ENCODE measurements at places on chromosomes 4 and X.
A peak's percentile ranks its signal among the peaks of the same experiment; 100 is the strongest.

DNA sequence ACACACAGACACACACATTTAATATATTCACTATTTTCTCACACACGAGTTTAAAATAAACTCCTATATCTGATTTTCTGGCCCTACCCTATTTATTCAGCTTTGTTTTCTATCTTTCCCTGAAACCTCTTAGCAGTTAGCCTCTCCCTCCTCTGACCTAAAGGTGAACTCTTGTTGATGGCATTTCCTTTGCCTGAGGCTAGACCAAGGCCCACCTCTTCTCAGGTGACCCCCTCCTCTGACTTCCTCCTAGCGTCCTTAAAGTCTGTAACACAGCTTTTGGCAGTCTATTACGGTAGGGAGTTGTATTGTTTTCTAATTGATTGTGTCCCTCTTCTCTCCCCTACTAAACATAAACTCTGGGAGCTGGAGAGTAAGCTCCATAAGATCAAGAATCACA lies 1.7 kb upstream of the SRPX2 start:
- no peaks in the 10 kb centered on the region for H3K36me3 ChIP-seq
- DNase-seq = no peak
- peaks cover 43% of the 10 kb centered on the region for H3K4me1 ChIP-seq
- no peaks in the 10 kb centered on the region for H3K27me3 ChIP-seq
- peak overlapping the region; percentile 93 for H3K27ac ChIP-seq
- H3K4me3 ChIP-seq = no peak overlapping the region

DNA sequence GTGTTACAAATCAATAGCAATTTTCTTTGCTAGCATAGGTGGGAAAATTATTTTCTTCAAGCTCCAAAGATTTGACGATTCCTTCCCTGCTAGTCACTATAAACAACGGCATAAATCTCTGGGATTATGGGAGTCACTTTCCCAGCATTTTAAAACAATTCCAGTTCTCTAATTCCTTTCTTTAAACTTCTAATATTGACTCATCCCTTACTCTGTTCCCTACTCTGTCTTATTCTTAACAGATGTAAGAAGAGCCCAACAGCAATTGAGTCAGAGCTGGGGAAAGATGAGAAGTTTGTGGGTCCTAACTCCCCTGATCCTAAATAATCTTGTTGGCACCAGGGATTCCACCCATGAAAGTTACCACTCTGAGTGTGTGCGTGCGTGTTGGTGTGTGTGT lies 47.4 kb upstream of the IL21 start:
- no peaks in the 10 kb centered on the region for H3K27me3 ChIP-seq
- H3K4me3 ChIP-seq = no peak overlapping the region
- H3K27ac ChIP-seq = no peak overlapping the region
- peaks cover 54% of the 10 kb centered on the region for H3K4me1 ChIP-seq
- no peak for DNase-seq

DNA sequence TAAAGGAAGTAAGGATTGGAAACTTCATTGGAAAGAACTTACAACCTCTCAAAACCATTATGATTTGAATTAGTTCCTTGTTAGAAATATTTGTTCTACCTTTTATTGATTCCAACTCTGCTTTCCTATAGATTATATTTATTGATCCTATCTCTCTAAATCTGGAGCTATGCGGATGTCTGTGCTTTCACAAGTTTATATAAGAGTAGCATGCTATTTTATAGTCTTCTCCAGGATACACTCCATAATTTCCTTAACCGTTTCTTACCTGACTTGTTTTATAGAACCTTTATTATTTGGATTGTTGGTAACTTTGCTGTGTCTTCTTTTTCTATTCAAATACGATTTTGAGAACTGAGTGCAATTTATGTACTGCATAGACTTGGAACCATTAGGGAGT lies 668.1 kb downstream of the RAPGEF2 start:
- no peak overlapping the region for H3K27ac ChIP-seq
- H3K4me1 ChIP-seq = peaks cover 14% of the 10 kb centered on the region
- no peaks in the 10 kb centered on the region for H3K36me3 ChIP-seq
- no peaks in the 10 kb centered on the region for H3K27me3 ChIP-seq
- no peak overlapping the region for H3K4me3 ChIP-seq

GRCh38 chr4:151694961-151695720 lies 65.7 kb downstream of the GATB start:
- peak overlapping the region; percentile 30 for H3K27ac ChIP-seq
- no peak overlapping the region for H3K4me3 ChIP-seq
- H3K36me3 ChIP-seq = peaks cover 18% of the 10 kb centered on the region
- H3K4me1 ChIP-seq = peaks cover 33% of the 10 kb centered on the region
- no peaks in the 10 kb centered on the region for H3K27me3 ChIP-seq

DNA sequence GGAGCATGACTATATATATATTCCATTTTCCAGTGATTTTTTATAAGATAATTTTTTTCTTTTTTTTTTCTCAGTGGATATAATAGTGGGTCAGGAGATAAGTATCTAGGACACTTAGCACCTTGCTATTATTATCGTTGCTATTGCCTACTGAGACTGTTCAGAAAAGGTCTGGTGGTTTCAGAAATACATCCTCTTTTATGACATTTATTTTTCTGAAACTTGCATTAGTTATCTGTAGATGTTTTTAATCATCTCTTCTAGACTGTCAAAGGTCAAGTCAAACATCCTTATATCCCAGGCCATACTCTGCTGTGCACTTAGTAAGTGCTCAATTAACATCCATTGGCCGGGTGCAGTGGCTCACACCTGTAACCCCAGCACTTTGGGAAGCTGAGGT lies 72.9 kb upstream of the MED14 start:
- no peak overlapping the region for H3K4me3 ChIP-seq
- H3K4me1 ChIP-seq = no peaks in the 10 kb centered on the region
- no peak overlapping the region for H3K27ac ChIP-seq
- H3K27me3 ChIP-seq = no peaks in the 10 kb centered on the region
- DNase-seq = no peak

- H3K36me3 ChIP-seq = no peaks in the 10 kb centered on the region
- peaks cover 43% of the 10 kb centered on the region for H3K27me3 ChIP-seq
- H3K27ac ChIP-seq = no peak overlapping the region
- peak overlapping the region; percentile 78 for H3K4me3 ChIP-seq
- peak; percentile 47 for DNase-seq
Measured at GRCh38 chrX:150365990-150366911, 3.1 kb downstream of the MAMLD1 start.

DNA sequence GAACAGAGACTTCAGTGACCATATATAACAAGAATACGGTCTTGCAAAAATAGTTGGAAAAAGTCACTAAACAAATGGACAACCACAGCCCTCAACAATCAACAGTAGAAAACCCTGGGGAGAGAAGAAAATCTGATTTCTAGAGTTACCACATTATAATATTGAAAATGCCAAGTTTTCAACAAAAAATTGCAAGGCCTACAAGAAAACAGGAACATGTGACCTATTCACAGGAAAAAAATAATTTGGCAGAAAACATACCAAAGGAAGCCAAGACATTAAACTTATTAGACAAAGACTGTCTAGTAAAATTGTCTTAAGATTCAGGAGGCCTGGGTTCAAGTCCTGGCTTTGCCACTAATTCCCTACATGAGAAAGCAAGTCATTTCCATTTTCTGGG lies 64.7 kb downstream of the ARHGEF9 start:
- peaks cover 9% of the 10 kb centered on the region for H3K36me3 ChIP-seq
- H3K27me3 ChIP-seq = no peaks in the 10 kb centered on the region
- no peaks in the 10 kb centered on the region for H3K4me1 ChIP-seq
- no peak overlapping the region for H3K27ac ChIP-seq

DNA sequence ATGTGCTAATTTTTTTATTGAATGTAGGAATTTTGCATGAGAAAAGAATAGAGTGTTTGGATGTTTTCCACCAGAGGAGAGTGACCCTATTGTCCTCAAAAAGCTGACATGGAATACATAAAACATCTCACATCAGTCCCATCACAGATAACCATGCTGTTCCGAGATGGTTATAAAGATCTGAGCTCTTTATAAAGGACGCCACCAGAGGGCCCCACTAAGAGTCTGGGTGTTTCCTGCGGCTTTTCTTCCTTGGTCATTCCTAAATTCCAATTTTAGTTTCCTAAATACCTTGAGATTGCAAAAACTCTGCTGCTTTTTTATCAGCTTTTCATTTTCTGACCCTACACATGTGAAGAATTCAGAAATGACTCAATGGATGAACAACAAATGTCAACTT lies 504.5 kb upstream of the FRG1 start:
- no peaks in the 10 kb centered on the region for H3K36me3 ChIP-seq
- no peak overlapping the region for H3K4me3 ChIP-seq
- DNase-seq = no peak
- H3K27ac ChIP-seq = no peak overlapping the region
- no peaks in the 10 kb centered on the region for H3K27me3 ChIP-seq

- no peak overlapping the region for H3K4me3 ChIP-seq
- H3K36me3 ChIP-seq = no peaks in the 10 kb centered on the region
- H3K27me3 ChIP-seq = no peaks in the 10 kb centered on the region
- DNase-seq = no peak
- peaks cover 5% of the 10 kb centered on the region for H3K4me1 ChIP-seq
Measured at GRCh38 chr4:133929531-133930239, 271.9 kb downstream of the PABPC4L start.

GRCh38 chr4:72063726-72064125 lies 31.9 kb downstream of the NPFFR2 start:
- no peak overlapping the region for H3K27ac ChIP-seq
- H3K4me3 ChIP-seq = no peak overlapping the region
- no peaks in the 10 kb centered on the region for H3K4me1 ChIP-seq
- no peaks in the 10 kb centered on the region for H3K27me3 ChIP-seq

GRCh38 chrX:13689741-13690211 lies 848 bp downstream of the RAB9A start:
- no peaks in the 10 kb centered on the region for H3K36me3 ChIP-seq
- H3K4me1 ChIP-seq = peaks cover 47% of the 10 kb centered on the region
- peak overlapping the region; percentile 87 for H3K4me3 ChIP-seq
- no peaks in the 10 kb centered on the region for H3K27me3 ChIP-seq

DNA sequence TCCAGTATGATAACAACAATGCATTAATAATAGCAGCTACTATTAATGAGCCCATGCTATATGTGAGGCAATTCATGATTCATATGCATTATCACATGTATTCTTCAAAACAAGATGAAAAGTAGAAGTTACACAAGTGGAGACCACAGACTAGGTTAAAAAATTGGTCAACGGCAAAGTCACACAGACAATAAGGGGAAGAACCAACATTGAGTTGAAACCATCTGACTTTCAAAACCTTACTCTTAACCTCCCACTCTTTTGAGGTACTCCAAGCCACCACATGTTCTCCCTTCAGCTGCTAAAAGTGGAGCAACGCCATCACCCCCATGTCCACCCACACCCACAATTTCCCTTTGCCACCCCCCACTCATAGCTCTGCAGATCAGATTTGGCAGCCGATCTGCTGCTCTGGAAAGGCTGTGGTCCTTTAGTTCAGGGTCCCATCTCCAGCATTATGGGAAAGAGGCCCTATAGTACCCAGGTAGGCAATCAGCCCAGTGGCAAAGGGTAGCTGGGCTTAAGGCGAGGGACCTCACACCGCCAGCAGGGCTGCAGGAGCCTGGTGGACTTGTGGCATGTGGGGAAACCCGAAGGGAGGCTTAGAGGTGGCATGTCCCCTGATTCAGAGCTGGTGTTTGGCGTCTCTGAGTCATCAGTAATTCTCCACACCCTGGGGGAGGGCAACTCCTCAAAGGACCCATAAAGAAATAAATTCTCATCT lies 33.5 kb upstream of the CYBB start:
- H3K4me3 ChIP-seq = no peak overlapping the region
- no peak overlapping the region for H3K27ac ChIP-seq
- no peak for DNase-seq
- no peaks in the 10 kb centered on the region for H3K27me3 ChIP-seq

DNA sequence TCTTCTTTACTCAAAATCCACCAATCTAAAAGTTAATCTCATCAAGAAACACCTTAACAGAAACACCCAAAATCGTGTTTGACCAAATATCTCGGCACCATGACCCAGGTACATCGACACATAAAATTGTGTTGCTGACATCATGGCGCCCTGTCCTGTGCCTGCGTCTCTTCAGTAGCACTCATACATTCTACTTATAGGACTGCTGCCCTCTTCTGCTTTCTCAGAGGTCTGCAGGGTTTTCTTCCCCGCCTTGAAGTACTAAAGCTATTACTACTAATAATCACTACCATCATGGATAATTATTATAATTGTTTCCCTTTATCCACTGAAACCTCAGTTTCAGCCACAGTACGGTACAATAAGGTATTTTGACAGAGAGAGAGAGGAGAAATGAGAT lies 1403.1 kb upstream of the TENM3 start:
- H3K4me1 ChIP-seq = peaks cover 7% of the 10 kb centered on the region
- no peaks in the 10 kb centered on the region for H3K36me3 ChIP-seq
- DNase-seq = no peak
- H3K4me3 ChIP-seq = no peak overlapping the region
- H3K27me3 ChIP-seq = no peaks in the 10 kb centered on the region

DNA sequence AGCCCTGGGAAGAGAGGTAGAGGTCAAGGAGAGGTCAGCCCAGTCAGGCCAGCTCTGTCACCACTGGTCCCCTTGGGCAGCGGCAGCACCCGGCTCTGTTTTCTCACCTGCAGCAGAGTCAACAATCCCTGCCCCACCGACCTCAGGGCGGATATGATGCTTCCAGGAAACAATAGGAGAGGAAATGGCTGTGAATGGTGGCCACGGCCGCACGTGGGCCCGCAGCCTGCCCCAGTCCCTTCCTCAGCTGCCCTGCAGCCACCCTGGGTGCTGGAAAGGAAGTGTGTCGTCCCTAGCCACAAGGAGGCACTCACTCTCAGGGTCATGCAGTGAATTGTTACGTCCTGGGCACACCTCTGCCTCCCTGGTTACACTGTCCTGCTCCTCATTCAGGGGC lies 92.5 kb upstream of the ENPP6 start:
- no peak overlapping the region for H3K27ac ChIP-seq
- H3K4me3 ChIP-seq = no peak overlapping the region
- DNase-seq = no peak
- H3K27me3 ChIP-seq = no peaks in the 10 kb centered on the region
- no peaks in the 10 kb centered on the region for H3K4me1 ChIP-seq

DNA sequence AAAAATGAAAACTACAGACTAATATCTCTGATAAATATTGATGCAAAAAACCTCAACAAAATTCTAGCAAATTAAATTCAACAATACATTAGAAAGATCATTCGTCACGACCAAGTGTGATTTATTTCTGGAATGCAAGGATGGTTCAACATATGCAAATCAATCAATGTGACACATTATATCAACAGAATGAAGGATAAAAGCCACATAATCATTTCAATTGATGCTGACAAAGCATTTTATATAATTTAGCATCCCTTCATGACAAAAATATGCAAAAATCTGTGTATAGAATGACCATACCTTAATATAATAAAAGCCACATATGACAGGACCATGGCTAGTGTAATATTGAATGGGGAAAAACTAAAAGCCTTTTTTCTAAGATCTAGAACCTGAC lies 457.2 kb upstream of the SPANXN1 start:
- no peaks in the 10 kb centered on the region for H3K27me3 ChIP-seq
- H3K36me3 ChIP-seq = peaks cover 2% of the 10 kb centered on the region
- H3K27ac ChIP-seq = no peak overlapping the region
- no peak for DNase-seq
- no peak overlapping the region for H3K4me3 ChIP-seq
- H3K4me1 ChIP-seq = no peaks in the 10 kb centered on the region

GRCh38 chr4:8227201-8227770 lies 28.2 kb downstream of the SH3TC1 start:
- no peak overlapping the region for H3K27ac ChIP-seq
- no peaks in the 10 kb centered on the region for H3K27me3 ChIP-seq
- H3K36me3 ChIP-seq = peaks cover 12% of the 10 kb centered on the region
- no peak overlapping the region for H3K4me3 ChIP-seq

GRCh38 chr4:74537459-74537858 lies 92.5 kb downstream of the AREG start:
- H3K4me3 ChIP-seq = no peak overlapping the region
- no peaks in the 10 kb centered on the region for H3K36me3 ChIP-seq
- H3K27me3 ChIP-seq = no peaks in the 10 kb centered on the region
- no peak overlapping the region for H3K27ac ChIP-seq
- no peak for DNase-seq
- no peaks in the 10 kb centered on the region for H3K4me1 ChIP-seq
